ENCODE measurements at places on chromosomes 5 and 9. TPM values are rescaled to one million over a fixed set of nuclear protein-coding genes. Genes with fewer than 3 reads are reported as not detected.

Gene FGFR4
- 23.4 TPM for total RNA-seq

Gene KCNV2
- not detected for total RNA-seq

Gene HSPA5
- total RNA-seq = 479 TPM

Gene SPINK13
- total RNA-seq = not detected

Gene AOPEP
- 230 TPM for total RNA-seq

Gene PCDHA6
- 0.09 TPM for total RNA-seq

Gene HAND1
- total RNA-seq = 0.17 TPM

Gene ZBED3
- 2.5 TPM for total RNA-seq

Gene PCDHB15
- 0.05 TPM for total RNA-seq

Gene ST8SIA4
- total RNA-seq = 0.30 TPM

Gene GPX3
- 17.8 TPM for total RNA-seq

Gene RAB14
- total RNA-seq = 44.6 TPM

Gene ZCCHC9
- 27.3 TPM for total RNA-seq

Gene ARSI
- total RNA-seq = 42.9 TPM

Gene PRELID2
- total RNA-seq = 7.0 TPM

Gene ANKRD33B
- total RNA-seq = 11.0 TPM

Gene SLCO4C1
- not detected for total RNA-seq

Gene PAPPA
- 34.1 TPM for total RNA-seq

Gene LSM11
- 2.4 TPM for total RNA-seq

Gene FAM219A
- total RNA-seq = 18.1 TPM

Gene GLRA1
- not detected for total RNA-seq

Gene NPM1
- total RNA-seq = 3,380 TPM

Gene CAMK4
- total RNA-seq = 0.09 TPM

Gene ORM1
- total RNA-seq = not detected

Gene OTP
- total RNA-seq = 0.07 TPM

Gene PAXX
- 83.7 TPM for total RNA-seq

Gene ABO
- total RNA-seq = not detected

Gene CDX1
- total RNA-seq = not detected

Gene TEK
- total RNA-seq = 0.08 TPM

Gene LCN6
- not detected for total RNA-seq

Gene TENT4A
- 23.4 TPM for total RNA-seq

Gene SLC1A1
- total RNA-seq = 1.7 TPM

Gene SEMA6A
- total RNA-seq = 0.21 TPM

Gene BAAT
- 0.58 TPM for total RNA-seq

All from A549 treated with CpdA at 1 μM for 4 hours (cell line).